Fibroblast of the aortic adventitia (primary cell): ENCODE measurements at places on chromosomes 11 and 22. TPM values are rescaled to one million over a fixed set of nuclear protein-coding genes. Genes with fewer than 3 reads are reported as not detected.

GRCh38 chr11:110833033-110833484 lies 120.8 kb upstream of the ARHGAP20 start:
- DNase-seq: peak; percentile 84

GRCh38 chr11:21774212-21774611 lies 418.7 kb upstream of the ANO5 start:
- DNase-seq: no peak

GRCh38 chr11:99275521-99275920 lies 254.8 kb downstream of the CNTN5 start:
- no peak for DNase-seq

DNA sequence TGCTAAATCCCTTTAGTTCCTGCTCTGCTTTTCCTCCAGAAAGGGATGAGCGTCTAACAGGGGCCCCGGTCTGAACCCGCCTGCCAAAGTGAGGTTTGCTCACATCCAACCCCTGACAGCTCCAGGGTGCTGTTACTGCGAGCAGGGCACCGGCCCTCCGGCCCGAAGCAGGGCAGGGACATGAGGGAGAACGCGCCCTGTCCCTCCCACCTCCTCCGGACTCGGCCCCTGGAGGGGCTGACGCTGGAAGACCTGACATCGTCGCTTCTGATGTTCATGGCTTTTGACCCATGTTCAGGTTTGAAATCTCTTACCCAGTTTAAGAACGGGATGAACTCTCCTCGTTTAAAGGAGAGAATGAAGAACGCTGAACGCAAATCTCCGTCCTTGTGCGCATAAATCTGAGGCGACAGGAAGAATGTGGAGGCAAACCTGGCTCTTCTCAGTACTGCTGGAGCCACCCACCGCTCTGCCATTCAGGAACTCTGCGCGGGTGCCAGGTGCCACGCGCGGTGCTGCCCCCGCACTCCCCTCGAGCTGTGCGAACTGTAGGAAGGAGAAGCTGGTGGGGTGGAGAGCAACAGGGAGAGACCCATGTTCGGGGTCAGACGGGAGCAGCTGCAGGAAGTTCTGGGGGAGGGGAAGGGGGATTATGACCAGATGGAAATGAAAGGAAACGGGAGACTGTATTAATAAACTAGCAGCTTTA lies 826 bp upstream of the EEF1G start:
- peak; percentile 35 for DNase-seq

DNA sequence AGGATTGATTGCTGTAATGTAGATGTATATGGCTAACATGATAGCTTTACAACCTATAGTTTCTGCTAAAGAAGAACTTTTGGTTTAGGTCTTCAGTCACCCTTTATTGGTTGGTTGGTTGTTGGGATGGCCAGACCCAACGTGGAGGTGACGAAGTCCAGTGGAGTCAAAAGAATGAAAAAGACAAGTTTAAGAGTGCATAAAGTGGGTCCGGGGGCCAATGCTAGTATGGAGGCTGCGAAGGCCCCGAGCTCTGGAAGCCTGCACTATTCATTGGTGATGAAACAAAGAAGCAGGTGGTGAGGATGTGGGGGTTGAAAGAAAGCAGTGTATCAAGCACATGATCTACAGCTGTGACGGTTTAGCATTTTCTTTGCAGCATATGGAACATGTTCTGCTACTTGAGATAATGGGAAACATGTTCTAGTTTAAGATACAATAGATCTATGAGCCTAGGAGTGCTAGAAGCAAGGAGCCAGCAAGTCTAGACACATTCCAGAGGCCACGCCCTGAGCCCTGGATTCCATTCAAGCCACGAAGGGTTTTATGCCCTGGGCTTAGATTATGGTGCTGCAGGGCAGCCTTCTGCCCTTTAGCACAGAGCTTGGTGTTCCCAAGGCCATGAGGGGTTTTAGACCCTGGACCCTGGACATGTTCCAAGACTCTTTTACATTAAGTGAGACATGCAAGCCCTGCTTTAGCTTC lies 6.3 kb downstream of the TCP11L1 start:
- DNase-seq: peak; percentile 72

DNA sequence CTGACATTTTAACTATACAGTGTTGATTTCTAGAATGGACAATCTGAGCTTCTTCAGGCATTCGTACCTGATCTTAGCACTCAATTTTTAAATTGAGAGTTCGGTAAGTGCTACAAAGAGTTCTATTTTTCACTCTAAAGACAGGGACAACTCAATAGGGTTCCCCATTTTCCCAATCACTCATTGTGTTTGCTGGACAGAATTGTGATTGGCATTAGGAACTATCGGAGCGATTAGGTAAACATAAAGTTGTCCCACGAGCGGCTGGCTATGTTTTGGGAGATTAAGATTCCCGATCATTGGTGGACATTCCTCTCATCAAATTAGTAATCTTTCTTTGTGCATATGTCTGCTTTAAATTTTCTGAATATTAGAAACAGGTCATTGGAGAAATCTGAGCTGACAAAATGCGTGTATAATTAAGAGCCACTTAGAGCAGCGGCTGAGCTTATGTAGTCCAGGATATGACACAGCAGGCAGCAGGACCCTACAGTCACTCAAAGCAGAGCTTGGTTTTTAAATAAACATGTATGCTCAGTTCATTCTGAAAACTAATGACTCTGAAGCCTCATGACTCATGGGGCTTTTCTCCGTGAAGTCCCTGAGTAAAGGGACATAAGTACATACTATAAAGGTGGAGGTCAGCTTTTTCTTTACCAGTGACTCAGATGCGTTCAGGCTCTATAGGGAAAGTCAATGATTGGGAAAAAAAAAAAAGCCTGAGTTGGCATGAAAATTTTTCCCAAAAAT lies 109.4 kb downstream of the GRIA4 start:
- DNase-seq: peak; percentile 3

GRCh38 chr11:15817001-15817400 lies 539.3 kb downstream of the SOX6 start:
- peak; percentile 36 for DNase-seq

DNA sequence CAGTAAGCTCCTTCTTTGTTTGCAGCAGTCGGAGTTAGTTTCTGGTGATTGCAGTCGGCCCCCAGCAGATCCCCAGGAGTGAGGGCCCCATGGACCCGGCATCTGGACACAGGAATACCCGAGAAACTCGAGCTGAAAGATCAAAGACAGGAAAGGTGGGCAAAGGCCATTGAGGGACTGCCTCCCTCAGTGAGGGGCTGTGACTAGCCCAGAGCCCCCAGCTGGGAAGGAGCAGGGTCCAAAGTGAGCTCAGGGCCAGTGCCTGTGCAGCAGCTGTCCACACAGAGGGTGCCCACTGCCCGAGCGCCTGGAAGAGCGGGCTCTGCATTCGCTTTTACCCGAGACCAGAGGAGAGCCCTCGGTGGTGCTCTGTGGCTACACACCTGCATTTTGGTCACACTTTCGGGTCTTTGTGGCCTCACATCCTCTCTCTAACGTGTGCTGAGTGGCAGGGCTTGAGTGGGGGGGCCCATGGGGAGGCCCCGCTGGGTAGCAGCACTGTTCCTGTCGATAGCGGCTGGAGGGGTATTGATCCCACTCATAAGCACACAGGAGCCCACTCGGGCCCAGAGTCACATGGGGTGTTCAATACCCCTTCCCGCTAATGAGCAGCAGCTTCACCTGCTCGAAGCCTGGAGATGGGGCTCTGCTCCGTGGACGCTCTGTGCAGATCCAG lies 532.9 kb downstream of the TBC1D22A start:
- no peak for DNase-seq

- no peak for DNase-seq
These were observed 105.4 kb upstream of the TIMP3 start for GRCh38 chr22:32696089-32696488.

DNA sequence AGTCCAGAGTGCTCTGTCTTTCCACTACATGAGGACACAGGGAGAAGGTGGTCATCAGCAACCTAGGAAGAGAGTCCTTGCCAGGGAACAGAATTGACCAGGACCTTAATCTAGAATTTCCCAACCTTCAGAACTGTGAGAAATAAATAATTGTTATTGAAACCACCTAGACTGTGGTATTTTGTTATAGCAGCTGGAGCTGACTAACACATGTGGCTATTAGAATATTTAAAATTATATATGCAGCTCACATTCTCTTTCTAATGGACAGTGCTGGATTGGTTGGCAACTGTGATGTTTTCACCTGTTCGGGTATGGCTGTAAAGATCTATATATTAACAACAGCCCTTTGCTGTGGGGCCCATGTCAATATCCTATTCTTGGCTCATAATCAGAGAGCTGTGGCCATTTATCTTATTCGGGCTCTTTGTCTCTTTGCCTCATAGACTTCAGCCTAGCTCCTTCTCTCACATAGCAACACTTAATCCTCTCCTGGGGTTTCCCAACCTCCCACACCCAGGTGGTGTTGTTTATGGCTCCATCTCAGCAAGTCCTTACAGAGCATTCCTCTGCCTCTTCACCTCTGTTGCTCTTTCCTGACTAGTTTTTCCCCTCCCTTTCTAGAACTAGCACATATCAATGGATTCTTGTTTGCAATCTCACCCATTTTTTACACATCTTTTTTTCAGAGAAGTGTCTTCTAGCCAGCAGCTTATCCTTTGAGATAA lies 46.4 kb upstream of the AMOTL1 start:
- DNase-seq: no peak

GRCh38 chr11:17812865-17813187 lies 78.2 kb downstream of the KCNC1 start:
- no peak for DNase-seq

DNA sequence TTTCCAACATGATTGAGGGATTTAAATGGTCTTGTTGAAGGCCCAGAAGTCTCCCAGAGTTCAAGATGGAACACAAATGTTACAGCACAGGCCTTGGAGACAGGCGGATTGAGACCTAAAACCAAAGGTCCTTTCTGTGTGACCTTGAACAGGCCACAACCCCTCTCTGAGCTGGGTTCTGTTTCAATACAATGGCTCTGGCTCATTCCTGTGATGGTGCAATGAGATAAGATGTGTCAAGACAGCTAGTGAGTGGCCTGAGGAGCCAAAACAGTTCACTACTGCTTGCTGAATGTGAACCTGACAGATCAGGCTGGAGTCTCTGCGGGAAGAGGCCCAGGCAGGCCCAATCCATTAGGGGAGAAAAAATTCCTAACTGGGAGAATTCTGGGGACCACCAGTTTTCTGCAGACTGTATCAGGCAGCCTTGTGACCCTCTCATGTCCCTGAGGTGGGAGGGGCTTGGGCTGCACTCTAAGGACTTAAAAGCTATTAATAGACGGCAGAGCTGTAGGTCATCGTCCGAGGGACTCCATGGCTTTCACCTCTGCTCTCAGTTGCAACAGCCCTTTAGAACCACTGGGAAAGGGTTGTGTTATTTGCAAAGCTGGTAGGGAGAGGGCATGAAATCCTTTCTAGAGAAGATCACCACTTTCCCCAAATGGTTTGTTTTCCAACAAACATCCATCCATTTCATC lies 126.1 kb upstream of the TEAD1 start:
- peak; percentile 58 for DNase-seq

- DNase-seq: no peak
These were observed 5.0 kb upstream of the DGKZ start for GRCh38 chr11:46342239-46342638.

GRCh38 chr11:44536788-44537516 lies 28.5 kb upstream of the CD82 start:
- DNase-seq: no peak

DNA sequence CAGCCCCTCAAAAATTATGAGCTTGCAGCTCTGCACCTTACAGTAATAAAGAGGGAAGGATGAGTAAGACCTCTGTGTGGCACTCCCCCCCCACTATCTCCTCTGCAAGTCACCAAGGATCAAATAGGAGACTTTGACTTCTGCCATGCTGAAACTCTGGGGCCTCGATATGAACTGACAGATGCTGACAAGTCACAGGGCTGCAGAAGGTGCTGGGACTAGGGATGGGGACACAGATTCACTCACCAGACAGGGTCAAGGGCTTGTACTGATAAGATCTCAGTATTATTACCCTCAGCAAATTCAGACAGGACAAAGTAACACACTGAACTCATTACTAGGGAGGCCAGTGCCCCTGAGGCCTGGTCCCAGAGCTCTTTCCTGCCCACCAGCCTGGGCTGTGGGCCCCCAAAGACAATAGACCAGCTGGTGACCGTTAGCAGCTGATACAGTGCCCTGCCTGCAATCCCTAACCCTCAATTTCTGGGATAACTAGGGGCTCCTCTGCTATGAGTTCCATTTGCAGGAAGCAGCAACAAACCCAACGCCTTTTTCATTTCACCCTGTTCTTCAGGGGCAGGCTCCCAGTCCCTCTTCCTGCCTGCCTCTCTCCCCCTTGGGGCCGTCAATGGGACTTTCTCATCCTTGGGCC lies 20.1 kb downstream of the TMPRSS13 start:
- DNase-seq: no peak

DNA sequence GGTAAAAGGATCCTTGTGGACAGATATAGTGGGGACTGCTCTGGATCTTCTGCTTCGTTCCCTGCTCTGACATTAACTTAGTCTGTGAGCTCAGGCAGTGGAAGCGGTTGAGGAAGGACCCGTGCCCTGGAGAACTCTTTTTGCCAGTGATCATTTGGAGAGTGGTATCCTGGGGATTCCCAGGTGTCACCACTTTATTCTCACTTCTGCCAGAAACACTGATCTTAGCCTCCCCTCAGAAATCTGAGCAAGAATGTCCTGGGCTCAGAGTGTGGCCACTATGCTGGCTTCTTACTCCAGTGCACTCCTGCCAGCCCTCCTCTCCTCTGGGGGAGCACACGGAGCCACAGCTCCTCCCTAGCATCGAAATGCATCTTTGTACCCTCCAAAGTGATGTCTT lies 7.6 kb upstream of the PHOX2A start:
- no peak for DNase-seq

GRCh38 chr11:88779577-88779976 lies 286.2 kb downstream of the GRM5 start:
- peak; percentile 64 for DNase-seq

The RRP7A gene
- total RNA-seq: 12.0 and 18.6 TPM in 2 replicates

The UPB1 gene
- 0.90 TPM in 1 of 2 replicates, not detected in the other for total RNA-seq

The CALCB gene
- not detected in 2 replicates for total RNA-seq

The GGT5 gene
- total RNA-seq: 4.4 and 27.8 TPM in 2 replicates

The PATE3 gene
- total RNA-seq: not detected in 2 replicates
